A549 treated with CORT108297 at 1 μM for 4 hours (cell line): ENCODE measurements at places on chromosomes 4 and X. TPM values are rescaled to one million over a fixed set of nuclear protein-coding genes. Genes with fewer than 3 reads are reported as not detected.

Gene SRPK3
- 0.02 to 0.45 TPM (median 0.05 TPM) in 4 of 5 replicates, not detected in the other for total RNA-seq

Gene HMX1
- total RNA-seq = 0.10 to 0.21 TPM (median 0.13 TPM) in 4 of 5 replicates, not detected in the other

Gene UGT2B15
- total RNA-seq = 0.05 to 0.07 TPM (median 0.05 TPM) in 4 of 5 replicates, not detected in the other

Gene CDS1
- total RNA-seq = 0.76 to 1.1 TPM (median 0.78 TPM) in 5 replicates

Gene JCHAIN
- 0.12 to 0.46 TPM (median 0.15 TPM) in 3 of 5 replicates, not detected in the others for total RNA-seq

Gene ZBED1
- total RNA-seq = 30.2 to 32.7 TPM (median 30.3 TPM) in 5 replicates

Gene GNRHR
- not detected in 5 replicates for total RNA-seq

Gene MTMR8
- total RNA-seq = 0.30 to 0.89 TPM (median 0.49 TPM) in 5 replicates

Gene FGF2
- total RNA-seq = 29.8 to 63.8 TPM (median 52.6 TPM) in 5 replicates

Gene TMEM47
- 0.69 to 1.0 TPM (median 0.81 TPM) in 5 replicates for total RNA-seq

Gene UGT2B17
- not detected in 5 replicates for total RNA-seq

Gene ODAM
- not detected in 5 replicates for total RNA-seq

Gene TSPAN7
- total RNA-seq = 2.6 to 3.2 TPM (median 2.9 TPM) in 5 replicates

Gene UNC5C
- total RNA-seq = 0.01 to 0.02 TPM (median 0.01 TPM) in 4 of 5 replicates, not detected in the other

Gene ARHGAP10
- total RNA-seq = 14.5 to 17.9 TPM (median 15.7 TPM) in 5 replicates

Gene MAGEA9B
- total RNA-seq = not detected in 5 replicates

Gene ADH6
- 0.07 to 0.15 TPM (median 0.12 TPM) in 3 of 5 replicates, not detected in the others for total RNA-seq

Gene SSX3
- not detected in 5 replicates for total RNA-seq

Gene DDX60
- total RNA-seq = 1.9 to 2.7 TPM (median 2.3 TPM) in 5 replicates

Gene CXorf51A
- total RNA-seq = not detected in 5 replicates

Gene PLS3
- total RNA-seq = 175 to 258 TPM (median 193 TPM) in 5 replicates

Gene BCORL1
- total RNA-seq = 6.1 to 11.1 TPM (median 9.7 TPM) in 5 replicates

Gene SLC49A3
- total RNA-seq = 0.09 to 0.28 TPM (median 0.16 TPM) in 5 replicates

Gene GYG2
- 3.0 to 5.0 TPM (median 4.5 TPM) in 5 replicates for total RNA-seq

Gene NAA11
- total RNA-seq = not detected in 5 replicates

Gene NWD2
- total RNA-seq = not detected in 5 replicates

Gene BTC
- total RNA-seq = 1.2 to 1.6 TPM (median 1.3 TPM) in 5 replicates

Gene AWAT1
- total RNA-seq = not detected in 5 replicates
